ENCODE measurements at places on chromosomes 1 and 21.

DNA sequence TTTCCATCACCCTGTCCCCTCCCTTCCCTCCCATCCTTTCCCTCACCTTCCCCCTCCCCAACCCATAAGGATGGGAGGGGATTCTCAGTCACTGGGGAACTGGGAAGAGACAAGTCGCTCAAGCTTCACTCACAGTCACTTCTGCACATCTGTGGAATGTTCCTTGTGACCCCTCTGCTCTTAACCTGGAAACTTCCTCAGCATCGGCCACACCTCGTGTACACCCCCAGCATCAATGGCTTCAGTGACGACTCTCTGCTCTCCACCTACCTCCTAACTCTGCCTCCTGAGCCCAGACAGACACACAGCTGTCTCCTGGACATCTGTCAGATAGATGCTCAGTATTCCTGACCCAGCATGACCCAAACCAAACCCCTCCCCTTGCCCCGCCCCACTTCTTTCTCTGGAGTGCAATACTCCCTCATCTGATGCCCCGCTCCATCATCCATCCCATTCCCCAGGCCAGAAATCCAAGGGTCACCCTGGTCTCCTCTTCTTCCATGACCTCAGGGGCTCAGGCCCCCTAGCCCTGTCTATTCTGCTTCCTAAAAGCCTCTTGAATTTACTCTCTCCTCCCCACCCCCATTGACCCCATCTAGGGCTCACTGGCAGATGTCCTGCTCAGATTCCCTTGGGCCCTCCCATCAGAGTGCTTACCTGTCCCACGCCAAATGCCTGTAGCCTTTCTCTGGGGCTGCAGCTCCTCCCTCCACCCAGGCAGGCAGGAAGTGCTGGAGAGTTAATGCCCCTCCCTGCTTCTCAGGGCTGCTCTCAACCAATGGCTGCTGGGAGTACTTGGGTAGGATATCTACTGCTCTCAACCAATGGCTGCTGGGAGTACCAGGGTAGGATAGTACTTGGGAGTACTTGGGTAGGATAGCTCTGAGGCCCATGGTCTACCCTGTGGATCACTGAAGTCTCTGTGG is 83.1 kb upstream of the CSF3R start:
- DNase-seq: no peak

DNA sequence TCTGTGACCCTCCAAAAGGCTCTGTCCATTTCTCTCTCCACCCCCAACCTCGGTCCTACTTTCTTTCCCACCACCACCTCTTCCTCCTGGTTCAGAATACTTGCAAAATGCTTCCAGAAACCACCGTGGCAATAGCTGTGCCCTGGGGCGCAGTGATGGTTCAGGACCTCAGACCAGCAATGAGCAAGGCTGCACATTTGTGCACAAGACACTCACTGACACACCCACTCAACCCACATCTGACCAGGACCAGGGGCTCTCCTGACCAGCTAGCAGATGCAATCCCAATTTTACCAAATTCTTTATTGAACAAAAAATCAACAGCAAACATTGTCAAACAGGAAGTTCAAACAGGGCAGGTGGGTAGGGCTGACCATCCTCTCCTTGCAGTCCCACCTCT is 25.7 kb downstream of the SPOCD1 start:
- no peak for DNase-seq

DNA sequence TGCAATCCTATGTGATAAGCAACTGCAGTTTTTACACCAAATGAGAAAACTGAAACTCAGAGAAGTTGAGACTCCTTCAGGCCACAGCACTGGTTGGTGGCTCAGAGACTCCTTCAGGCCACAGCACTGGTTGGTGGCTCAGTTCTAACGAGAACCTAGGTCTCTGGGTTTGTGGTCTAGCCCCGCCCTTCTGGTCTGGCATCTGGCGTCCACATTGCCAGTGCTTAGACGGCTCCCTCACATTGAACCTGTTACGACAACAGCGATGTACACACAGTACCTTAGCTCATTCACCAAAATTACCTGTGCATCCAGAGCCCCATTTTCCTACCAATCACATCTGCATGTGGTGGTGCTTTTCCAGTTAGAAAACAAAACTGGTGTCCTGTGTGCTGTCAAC is 66.1 kb downstream of the NID1 start:
- DNase-seq: no peak

DNA sequence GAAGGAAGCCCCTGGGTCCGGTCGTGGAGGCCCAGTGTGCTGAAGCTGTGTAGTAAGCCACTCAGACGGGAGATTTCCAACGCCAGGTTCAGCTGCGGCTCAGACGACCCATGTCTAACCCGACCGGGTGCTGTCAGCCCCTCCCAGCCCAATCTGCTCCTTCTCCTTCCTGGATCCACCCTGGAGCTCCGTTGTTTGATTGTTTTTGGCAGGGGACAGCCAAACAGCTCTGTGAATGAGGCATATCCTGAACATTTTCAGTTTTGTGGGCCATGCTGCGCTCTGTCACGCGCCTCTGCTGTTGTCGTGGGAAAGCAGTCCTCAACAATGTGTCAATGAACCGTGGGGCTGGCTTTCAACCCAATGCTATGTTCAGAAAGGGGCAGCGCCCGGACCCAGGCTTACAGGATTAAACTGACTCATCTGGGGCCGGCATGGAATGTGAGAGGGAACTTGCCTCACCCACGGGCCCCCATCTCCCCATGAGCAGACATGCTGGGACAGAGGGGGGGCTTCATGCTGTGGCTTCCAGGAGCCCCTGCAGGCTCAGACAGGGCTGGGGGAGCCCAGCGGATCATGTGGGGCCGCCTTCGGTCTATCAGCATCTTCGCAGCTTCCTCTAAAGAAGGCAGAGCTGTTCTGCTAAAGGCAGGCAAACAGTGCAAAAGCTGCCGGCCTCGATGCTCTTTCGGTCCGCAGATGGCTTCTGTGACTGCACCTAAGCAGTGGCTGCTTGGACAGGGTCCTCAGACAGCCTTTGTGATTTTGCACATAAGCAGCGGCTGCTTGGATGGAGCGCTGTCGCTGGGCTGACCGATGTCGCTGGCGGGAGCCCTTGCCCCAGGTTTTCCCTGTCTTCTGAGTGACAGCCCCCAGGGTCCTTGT is 101.7 kb downstream of the RIPK4 start:
- no peak for DNase-seq

- peak; percentile 25 for DNase-seq
Observed at GRCh38 chr21:38266732-38267131, 9.9 kb downstream of the KCNJ15 start.

- DNase-seq: no peak
Observed at GRCh38 chr1:39381839-39382238, 109.6 kb upstream of the BMP8A start.

DNA sequence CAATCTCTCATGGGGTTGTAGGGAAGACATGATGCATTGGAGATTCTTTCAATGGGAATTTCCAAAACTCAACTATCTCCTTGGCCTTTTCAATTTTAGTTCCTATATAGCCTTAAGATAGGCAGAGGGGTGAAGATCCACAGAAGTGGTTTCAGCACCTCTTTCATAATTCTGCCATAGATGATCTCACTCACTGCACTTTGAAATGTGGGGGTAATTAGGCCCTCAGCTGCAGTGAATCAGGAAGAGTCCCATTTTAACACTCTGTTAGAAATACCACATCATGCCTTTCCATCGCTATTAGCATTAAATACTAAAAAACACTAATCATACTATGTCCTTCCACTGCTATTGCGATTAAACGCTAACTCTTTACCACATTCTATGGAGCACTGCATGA is 25.1 kb upstream of the EEIG2 start:
- DNase-seq: no peak

DNA sequence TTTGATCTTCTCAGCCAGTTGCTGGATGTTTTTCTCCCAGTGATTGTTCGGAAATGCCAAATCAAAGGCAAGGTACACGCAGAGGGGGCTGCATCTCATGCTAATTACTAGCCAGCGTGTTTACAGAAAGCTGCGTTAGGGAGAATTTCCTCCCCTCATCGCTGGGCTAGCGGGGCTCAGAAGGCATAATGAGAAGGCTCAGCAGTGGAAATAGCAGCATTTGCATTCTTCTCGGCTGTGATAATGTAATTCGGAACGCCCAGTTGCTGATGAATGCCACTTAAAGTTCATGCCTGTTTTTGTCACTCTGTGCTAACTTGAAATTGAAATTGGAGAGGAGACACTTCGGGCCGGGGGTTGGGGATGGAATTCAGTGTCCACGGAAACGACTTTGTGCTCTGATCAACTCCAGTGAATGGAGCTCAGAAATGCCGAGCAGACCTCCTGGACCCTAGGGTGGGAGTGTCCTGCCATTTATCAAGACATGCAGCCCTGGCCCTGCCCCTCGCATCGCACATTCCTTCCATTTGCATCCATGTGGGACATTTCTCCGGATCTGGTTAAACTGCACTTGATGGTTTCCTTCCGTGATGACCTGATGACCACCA is 313.4 kb upstream of the C1orf174 start:
- DNase-seq: no peak

DNA sequence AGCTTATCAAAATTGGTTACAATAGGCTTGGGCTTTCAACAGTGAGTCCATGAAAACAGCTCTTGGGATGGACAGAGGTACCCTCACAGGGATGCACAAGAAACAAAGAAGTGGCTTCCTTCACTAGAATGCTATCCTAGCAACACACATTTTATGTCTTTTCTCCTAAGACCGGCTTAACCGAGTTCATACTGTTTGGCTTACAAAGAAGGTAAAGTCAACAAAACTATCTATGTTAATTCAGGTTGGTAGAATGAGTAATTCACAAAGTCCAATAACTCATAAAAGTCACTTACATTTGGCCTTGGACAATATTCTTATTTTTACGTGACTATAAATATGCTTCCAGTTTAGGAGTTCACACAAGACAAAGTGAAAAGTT is 9.0 kb downstream of the ERG start:
- DNase-seq: no peak

GRCh38 chr1:228417061-228417460 is 400 bp upstream of the TRIM17 start:
- DNase-seq: no peak

GRCh38 chr21:37547615-37548200 is 181.1 kb downstream of the DYRK1A start:
- DNase-seq: no peak

GRCh38 chr1:199684686-199685273 is 342.7 kb upstream of the NR5A2 start:
- peak; percentile 65 for DNase-seq

DNA sequence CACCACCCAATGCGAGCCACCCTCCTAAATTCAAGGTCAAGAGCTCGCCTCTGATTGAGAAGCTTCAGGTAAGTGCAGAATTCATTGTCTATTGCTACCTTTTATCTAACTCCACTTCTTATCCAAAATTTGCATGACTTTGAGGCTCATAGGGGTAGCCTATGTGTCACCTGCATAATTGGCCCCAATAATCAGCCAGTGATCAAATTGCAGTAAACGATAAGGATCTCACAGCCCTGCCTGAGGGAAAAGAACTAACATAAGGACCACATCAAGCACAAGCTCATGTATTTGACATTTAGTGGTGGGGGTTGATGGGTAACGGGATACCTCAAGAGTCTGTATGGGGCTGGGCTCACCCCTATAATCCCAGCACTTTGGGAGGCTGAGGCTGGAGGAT is 31.7 kb upstream of the MPZL1 start:
- DNase-seq: no peak

- DNase-seq: no peak
Observed at GRCh38 chr21:28437061-28437460, 555.6 kb downstream of the LTN1 start.

DNA sequence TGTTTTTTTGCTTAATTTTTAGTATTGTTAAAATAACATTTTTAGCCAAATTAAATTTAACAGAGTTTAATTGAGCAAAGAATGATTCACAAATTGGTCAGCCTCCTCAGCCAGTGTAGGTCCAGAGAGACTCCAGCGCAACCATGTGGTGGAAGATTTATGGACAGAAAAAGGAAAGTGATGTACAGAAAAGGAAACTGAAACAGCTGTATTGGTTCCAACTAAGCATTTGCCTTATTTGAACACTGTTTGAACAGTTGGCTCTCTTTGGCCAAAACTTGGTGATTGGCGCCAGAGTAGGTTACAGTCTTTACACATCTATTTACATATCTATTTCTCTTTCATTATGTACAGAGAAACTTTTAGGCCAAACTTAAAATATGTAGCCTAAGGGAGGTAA is 19.4 kb downstream of the RPS6KC1 start:
- DNase-seq: peak; percentile 41

- DNase-seq: no peak
Observed at GRCh38 chr21:26753822-26754221, 91.4 kb downstream of the ADAMTS1 start.

DNA sequence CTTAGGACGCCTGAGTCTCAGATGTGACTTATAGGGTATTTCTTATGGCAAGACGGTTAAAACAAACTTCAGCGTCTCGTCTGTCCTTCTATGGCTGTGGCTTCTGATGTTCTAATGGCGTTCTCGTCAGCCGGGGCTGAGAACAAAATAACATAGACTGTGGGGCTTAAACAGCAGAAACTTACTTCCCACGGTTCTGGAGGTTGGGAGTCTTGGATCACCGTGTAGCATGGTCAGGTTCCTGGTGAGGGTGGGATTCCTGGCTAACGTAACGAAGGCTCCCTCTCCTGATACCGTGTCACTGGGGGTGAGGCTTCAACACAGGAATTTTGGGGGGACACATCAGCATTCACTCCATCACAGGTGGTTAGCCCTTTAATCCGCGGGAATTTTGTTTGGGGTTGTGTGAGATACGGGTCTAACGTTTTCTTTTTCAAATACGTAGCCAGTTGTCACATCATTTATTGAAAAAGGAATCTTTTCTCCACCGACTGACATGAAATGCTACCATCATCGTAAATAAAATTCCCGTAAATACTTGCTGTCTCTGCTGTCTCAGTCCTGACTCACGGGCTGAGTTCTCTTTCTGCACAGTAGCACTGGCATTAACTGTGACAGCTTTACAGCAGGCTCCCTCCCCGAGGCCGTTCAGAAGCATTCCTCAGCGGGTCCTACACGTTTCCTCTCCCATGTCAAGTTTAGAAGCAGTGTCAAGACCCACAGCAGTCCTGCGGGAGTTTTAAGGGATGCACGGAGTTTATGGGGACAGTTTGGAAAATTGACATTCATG is 8.1 kb upstream of the POFUT2 start:
- DNase-seq: peak; percentile 22

DNA sequence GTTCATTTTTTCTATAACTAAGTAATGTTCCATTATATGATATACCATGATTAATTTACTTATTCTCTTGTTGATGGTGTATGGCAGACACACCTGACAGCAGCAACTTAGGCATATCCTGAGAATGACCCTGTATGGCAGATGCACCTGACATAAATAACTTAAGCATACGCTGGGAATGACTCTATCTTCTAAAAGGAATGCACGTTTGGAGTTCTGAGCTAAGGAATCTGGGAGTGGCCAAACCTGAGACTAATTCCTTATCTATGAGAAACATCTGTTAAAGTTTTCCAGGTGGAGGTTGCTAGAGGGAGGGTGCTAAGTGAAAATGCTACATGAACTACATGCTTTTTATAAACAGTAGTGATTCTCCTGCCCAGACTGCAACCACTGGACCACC is 96.7 kb upstream of the RGS18 start:
- DNase-seq: no peak

DNA sequence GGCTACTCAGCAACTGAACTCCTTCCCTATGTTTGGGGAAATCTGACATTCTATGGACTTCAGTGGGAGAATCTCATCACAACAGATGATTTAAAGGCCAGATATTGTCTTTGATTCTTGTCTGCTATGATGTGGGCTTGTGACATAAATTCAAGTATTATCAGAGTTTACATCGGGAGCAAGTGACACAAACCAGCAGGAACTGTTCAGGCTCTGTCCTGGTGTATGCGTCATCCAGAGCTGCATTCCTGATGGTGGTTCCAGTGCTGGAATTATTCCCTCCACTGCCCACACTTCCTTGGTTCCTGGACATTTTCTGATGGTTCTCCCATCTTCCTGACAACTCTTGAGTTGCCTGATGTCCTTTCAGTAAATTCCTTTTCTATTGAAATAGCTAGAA is 10.8 kb upstream of the LSM10 start:
- DNase-seq: peak; percentile 57

GRCh38 chr21:18449605-18450550 is 46.3 kb upstream of the TMPRSS15 start:
- DNase-seq: no peak
